ENCODE measurements at places on chromosomes 6 and 20.

DNA sequence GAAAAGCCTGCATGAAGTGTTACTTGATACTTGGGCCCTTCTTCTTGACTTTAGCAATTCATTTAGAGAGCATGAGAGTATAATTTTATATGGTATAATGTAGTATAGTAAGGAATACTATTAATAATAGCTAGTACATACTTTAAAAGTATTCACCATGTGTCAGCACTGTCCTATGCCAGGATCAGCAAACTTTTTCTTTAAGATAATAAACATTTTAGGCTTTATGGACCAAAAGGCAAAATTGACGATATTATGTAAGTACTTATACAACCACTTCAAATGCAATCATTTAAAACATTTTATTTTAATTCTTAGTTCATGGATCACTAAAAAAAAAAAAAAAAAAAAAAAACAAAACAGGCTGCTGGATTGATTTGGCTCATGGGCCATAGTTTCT, 163.9 kb downstream of the IBTK start:
- DNase-seq, result no peak

DNA sequence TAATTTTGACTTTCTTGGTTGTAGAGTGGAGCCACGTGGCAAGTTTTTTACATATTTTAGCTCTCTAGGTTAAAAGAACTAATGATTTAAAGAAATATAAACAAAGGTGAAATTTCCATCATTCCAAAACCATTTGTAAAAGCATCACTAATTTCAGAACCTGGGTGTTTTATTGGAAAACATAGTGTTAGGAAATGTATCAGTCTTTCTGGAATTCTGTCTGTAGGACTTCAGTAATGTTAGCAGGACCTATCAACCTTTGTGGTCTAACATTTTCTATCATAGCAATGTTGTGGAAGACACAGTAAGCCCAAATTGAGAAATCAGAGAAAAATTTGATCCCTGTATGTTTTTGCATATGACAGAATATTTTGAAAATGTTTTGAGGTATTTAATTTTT, 28.3 kb downstream of the L3MBTL3 start:
- no peak for DNase-seq

GRCh38 chr20:17810062-17810631, 110.4 kb downstream of the BANF2 start:
- DNase-seq, result no peak

DNA sequence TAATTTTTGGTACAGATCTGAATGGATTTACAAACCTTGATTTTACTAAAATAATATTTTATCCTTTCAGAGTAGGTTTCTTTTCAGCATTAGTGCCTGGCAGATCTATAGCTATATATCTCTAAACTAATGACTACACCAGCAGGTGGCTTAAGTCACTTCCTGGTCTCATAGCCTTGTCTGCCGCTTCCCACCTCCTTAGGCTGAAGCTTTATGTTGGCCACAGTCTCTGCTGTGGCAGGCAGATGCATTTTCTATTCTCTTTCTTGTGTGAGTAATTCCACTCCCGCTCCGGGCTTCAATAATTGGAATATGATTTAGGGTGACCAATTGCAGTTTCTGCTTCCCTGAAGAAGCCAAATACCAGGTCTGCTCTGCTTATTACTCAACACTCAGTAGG, 226.8 kb upstream of the HS3ST5 start:
- no peak for DNase-seq

GRCh38 chr6:10305790-10306415, 109.0 kb downstream of the TFAP2A start:
- no peak for DNase-seq

- no peak for DNase-seq
Measured at GRCh38 chr20:23397961-23398360, 23.3 kb downstream of the NAPB start.

DNA sequence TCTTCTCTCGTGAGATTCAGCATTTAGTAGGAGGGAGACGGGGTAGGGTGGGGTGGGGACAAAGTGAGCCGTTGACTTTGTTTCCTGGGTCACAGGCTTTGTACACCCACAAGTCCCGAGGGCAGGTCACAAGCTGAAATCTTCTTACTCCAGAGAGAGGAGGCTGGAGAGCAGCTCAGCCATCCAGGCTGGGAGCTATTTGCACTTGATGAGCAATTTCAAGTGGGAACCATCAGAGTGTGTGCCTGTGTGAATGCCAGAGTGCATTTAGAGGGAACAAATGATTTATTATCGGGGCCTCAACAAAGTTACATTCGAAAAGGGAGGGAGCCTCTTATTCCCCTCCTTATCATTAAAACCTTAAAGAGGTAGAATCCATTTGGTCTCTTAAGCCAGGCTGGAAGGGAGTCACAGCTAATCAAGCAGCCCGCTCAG, 155.7 kb upstream of the JARID2 start:
- DNase-seq, result no peak

- DNase-seq, result no peak
Measured at GRCh38 chr6:108799791-108800190, 48.4 kb upstream of the ARMC2 start.

GRCh38 chr20:62367136-62367632, at the start of gene LAMA5:
Gene LAMA5 (minus strand): TSS chr20:62367312. CDS start chr20:62367245, 67 bp downstream.
- DNase-seq, result no peak

DNA sequence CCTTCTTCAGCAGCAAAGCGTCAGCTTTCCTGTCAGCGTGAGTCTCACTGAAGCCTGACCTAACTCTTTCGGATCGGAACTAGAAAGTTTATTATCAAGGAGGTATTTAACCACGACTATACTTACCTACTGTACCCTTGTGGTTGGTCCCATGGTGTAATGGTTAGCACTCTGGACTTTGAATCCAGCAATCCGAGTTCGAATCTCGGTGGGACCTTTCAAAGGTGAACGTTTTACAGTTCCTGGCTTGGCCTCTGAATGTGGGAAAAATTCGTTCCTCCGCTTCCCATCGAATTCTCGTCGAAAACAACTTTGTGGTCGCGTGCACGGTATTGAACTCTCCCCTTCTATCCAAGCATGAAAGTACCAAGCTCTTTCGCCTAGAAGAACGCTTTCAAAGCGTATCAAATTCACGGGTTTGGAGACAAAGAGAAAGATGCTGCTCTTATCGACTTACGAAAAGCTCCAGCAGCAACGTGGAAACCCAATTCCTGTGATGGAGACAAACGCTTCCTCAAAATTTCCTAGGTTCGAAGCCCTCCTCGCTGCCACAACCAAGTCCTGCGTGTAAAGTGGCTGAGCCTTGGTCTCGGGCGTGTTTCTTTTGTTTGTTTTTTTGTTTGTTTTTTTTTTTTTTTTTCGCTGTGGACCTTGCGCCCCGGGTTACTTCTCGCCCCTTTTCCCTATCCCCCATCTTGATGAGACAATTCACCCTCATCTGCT, 63.7 kb downstream of the GPX5 start:
- DNase-seq, result no peak
